ENCODE measurements at places on chromosomes 13 and 19.

GRCh38 chr13:110197026-110197425 lies 109.9 kb downstream of the COL4A1 start:
- no peak for DNase-seq

DNA sequence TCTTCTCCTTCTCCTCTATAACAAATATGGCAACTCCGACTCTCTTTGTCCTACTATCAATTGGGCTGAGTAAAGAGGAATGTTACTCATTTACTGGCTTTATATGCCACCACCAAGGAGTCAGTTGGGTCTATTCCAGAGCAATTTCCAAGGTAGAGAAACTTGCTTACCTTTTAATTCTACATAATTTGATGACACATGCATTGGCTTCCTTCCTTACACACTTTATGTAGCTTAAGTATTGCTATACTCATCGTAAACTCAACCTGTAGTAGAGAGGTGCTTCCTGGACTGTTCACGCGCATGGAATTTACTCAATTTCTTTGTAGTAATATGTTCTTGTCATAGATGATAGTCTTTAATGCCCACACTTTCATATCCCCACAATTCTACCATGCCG lies 160.7 kb downstream of the LMO7 start:
- no peak for DNase-seq

GRCh38 chr19:58570770-58571574 lies 2.2 kb downstream of the MZF1 start:
- DNase-seq, result no peak

- DNase-seq, result no peak
Observed at GRCh38 chr19:34350161-34350561, 14.8 kb upstream of the GPI start.

DNA sequence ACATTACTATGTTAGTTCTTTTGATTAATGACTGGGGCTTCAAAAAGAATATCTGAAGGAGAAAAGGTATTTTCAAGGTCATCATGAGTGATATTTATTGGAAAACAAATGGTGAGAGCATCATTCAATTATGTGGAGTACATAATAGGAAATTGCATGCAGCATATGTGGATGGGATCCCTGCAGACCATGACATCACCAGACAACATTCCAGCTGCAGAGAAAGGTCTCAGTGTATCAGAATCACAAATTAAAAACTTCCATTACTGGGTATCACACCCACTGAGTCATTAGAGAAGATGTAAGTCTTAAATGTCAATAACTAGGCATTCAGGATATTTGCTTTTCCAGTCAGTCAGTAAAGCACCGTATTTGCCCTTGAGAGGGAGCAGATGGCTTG lies 574.4 kb upstream of the SLC10A2 start:
- DNase-seq, result no peak
